NT2/D1 (cell line): ENCODE measurements at places on chromosomes 2 and 18.
A peak's percentile ranks its signal among the peaks of the same experiment; 100 is the strongest.

GRCh38 chr2:69080071-69080470 is 67.1 kb downstream of the ANTXR1 start:
- no peak for DNase-seq

GRCh38 chr2:178865999-178866398 is 58.8 kb upstream of the TTN start:
- DNase-seq = no peak

DNA sequence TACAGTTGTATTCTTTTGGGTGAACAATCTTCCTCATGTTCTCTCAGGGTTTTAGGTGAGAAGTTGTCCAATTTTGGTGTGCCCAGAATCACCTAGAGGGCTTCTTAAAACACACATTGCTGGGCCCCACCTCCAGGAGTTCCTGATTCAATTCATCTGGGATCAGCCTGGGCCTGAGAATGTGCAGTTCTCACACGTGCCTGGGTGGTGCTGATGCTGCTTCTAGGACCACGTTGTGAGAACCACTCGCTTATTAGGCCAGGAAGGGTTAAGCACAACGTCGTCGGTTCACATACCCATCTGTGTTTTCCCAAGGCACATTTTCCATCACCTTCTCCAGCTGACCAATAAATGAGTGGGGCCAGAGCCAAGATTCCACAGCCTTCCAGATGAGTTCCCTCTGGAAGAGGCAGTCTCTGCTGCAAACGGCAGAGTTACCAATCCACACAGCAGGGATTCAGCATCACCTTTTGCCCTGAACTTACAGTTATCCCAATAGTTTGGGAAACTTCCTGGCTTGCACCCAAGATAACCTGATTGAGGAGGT is 277.7 kb upstream of the HNRNPA3 start:
- DNase-seq = no peak

GRCh38 chr18:12295389-12296086 is 12.5 kb upstream of the TUBB6 start:
- DNase-seq = no peak

- no peak for DNase-seq
These were observed 64.2 kb upstream of the CAPN13 start for GRCh38 chr2:30871440-30871839.

- no peak for DNase-seq
These were observed 206.7 kb downstream of the SH3RF3 start for GRCh38 chr2:109335631-109336176.

- DNase-seq = peak; percentile 36
These were observed 53.0 kb upstream of the ALPP start for GRCh38 chr2:232325324-232326273.

- DNase-seq = no peak
These were observed 11.6 kb downstream of the RAB12 start for GRCh38 chr18:8620845-8621244.

DNA sequence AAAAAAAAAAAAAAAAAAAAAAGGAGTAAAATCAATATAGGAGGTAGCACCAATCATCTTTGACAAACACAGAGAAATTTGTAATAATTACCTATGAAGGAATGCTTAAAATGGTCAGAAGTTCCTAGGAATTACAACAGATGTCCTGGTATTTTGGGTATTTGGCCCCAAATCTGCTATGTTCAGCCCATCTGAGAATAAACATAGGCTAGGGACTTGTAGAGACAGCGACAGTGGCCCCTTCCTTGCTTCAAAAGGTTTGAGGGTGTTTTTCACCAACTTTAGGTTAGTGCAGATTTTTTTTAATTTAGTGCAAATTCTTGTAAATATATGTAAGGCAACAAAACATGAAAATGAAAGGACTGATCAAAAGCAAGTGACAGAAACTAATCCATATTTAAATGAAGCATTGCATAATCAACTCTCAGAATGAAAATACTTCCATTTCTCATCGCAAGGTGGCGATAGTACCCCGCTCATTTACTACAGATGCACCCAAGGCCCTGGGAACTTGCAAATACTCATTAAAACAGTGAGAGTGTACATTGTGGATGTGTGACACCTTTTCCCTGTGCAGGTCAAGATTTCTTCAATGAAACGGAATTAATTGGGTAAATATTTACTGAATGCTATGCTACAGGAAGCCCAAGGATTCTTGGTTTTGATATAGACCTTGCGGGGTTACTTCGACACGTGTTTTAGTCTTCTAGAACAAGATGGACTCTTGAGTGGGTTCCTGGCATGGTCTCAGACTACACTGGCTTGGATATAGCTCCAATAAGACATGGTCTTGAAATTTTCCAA is 44.6 kb downstream of the FAM124B start:
- DNase-seq = peak; percentile 68
